ENCODE measurements at places on chromosomes 7 and 10.

GRCh38 chr7:97024209-97025129 is at the start of gene DLX5:
Gene DLX5 (minus strand): TSS chr7:97024831. CDS start chr7:97024623, 208 bp downstream.
- peak; percentile 18 for DNase-seq

DNA sequence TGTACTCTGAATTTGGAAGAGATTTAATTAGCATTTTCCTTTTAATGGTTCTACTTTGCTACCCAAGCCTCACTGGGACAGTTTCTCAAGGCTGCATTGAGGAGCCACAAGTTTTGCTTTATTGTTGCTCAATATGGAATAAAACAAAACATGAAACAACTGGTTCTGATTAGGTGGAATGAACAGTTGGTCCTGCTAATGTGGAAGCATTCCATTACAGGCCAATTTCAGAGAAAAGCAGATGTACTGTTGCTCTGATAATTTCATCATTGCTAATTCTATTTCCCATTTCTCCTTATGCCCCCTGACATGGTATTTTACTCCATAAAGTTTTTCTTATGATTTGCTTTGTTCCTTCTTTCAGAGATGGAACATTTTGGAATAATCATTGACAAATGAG is 66.0 kb upstream of the PAPSS2 start:
- DNase-seq, result no peak

- DNase-seq, result no peak
Observed at GRCh38 chr7:99447943-99448342, 9.2 kb downstream of the CPSF4 start.

DNA sequence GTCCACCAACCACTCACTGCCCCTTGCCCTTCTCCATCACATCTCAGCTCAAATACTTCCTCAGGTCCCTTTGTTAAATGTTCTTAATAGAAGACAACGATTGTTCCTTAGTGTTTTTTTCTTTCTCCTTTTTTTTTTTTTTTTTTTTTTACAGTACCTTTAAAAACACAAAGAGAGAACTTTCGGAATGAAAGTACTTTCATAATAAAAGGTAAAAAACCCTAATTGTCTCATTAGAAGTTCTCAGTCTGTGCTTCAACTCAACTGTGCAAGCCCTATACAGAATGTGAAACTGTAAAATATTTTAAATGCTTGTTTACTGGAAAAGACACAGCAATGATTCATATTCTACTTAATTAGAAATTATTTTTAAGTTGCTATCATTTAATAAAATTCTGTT is 29.4 kb downstream of the TSPAN12 start:
- DNase-seq, result no peak

DNA sequence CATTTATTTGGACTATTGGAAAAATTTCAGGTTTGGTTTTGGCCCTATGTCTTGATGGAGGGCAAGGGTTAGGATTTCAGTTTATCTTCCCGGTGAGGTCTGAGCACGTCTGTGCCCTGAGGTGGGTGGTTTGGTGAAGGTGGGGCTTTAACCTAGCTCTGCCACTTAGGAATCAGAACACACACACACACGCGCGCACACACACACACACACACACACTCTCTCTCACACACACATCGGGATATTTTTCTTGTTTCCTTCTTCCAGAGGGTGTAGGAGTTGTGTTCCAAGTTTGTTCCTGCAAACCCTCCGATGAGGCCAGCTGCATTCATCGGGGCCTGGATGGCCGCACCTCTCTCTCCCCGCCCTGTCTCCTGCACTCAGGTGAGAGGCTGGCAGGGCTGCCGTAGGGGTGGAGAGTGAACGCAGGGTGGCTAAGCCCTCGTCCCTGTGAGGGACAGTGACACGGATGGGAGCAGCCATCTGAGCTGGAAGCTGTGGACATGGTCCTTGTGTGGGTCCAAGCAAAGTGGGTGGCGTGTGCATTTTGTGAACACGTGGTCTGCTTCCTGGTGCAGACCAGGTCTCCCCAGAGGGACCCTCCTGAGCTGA is 34.2 kb downstream of the CHST12 start:
- no peak for DNase-seq

- DNase-seq, result no peak
Observed at GRCh38 chr7:39367943-39368342, 198.3 kb upstream of the YAE1 start.

DNA sequence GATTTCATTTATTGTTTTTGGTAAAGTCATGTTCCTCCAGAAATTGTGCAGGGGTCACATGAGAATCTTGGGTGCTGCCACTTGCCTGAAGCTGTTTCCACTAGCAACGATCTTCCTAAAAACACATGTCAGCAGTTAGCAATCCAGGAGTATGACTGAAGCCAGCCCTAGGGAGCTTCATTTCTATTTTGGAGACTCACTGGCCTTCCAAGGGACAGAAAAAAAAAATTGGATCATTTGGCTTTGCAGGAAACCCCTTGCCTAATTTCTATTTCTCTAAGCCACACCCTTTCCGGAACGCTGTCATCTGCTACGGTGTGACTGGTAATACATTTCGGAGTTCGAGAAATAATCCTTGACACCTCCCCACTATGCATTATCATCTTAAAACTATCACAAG is 204.7 kb downstream of the TAX1BP1 start:
- DNase-seq, result no peak

DNA sequence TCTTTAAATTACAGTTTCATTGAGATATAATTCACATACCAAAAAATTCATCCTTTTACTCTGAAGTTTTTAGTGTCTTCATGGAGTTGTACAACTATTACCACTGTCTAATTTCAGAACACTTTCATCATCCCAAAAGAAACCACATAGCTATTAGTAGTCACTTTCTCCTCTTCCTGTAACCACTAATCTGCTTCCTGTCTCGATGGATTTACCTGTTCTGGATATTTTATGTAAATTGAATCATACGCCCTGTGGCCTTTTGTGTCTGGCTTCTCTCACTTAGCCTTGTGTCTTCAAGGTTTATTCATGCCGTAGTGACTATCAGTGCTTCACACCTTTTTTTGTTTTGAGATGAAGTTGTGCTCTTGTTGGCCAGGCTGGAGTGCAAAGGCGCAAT is 135.5 kb downstream of the DOCK1 start:
- no peak for DNase-seq

- no peak for DNase-seq
Observed at GRCh38 chr7:33905389-33906032, at the start of gene BMPER. Gene BMPER (plus strand): TSS chr7:33905539. CDS start chr7:33905614, 75 bp downstream.

GRCh38 chr7:91267171-91267955 is 3.1 kb downstream of the FZD1 start:
- DNase-seq, result no peak

DNA sequence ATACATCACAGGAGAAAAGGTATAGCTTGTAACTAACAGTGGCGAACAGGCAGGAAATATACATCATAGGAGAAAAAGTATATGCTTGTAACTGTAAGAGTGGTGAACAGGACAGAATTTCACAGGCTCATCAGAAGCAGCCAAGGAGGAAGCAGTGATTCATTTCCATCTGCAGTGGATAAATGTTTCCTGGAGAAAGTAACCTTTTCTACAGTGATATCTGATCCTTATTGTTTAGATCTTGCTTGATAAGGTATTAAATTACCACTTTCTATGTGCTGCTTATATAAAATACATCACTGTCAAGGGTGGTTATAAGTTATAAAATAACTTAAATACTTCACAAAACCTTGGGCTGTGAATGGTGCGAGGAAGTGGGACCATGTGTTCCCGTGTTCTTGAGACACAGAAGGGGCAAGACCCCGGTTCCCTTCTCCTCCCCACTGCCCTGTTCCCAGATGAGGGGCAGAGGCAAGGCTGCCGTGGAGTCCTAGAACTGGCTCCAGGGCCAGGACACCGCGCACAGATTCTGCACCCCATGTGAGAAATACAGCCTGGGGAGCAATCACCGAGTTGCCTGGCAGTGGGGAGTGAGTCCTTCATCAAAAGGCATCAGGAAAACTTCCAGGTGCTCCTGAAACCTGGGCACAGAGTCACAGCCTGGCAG is 135.2 kb downstream of the DIP2C start:
- DNase-seq, result no peak

DNA sequence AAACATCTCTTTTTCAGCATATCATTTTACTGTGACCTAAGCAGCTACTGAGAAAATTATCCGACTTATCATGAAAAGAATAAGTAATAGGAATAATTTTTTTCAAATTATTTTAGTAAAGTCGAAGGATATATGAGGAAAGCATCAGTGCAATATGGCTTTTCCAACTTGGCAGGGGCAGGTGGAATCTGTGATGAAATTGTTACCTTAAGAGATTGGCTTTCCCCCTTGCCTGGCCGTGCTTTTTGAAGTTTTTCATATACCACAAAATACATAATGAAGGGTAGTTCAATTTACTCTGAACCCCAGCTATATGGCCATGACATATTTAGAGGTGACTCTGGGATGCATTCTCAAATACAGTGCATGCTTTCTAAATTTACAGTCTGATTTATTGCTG is 87.2 kb upstream of the MKX start:
- DNase-seq, result no peak

DNA sequence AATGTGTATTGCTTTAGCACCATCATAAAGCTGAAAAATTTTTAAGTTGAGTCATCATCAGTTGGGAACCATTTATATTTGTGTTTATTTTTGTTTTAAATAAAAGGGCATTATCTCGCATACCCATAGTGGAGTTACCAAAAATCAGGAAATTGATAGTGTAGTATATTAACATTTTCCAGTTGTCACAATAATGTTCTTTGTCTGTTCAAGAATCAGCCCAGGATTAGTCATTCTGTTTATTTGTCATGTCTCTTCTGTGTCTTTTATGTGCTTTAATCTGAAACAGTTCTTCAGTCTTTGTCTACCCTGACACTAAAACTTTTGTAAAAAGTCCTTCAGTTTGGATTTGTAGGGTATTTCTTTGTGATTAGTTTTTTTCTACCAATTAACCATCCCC is 827.8 kb upstream of the ZWINT start:
- DNase-seq, result no peak

DNA sequence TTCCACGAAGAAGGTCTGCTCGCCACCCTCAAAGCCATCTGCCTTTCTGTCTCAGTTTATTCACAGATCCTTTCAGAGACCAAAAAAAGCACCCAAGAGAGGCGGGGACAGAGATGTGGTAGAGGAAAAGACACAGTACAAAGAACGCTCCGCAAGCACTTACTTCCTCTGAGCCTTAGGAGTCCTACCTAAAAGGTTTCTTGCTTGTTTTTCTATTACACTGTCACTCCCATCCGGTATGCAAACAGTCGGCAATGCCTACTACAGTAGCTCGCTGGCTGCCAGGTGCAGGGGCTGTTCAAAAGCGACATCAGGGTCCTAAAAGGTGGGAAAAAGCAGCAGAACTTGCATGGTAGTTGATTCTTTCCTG is 816 bp downstream of the TECPR1 start:
- no peak for DNase-seq

DNA sequence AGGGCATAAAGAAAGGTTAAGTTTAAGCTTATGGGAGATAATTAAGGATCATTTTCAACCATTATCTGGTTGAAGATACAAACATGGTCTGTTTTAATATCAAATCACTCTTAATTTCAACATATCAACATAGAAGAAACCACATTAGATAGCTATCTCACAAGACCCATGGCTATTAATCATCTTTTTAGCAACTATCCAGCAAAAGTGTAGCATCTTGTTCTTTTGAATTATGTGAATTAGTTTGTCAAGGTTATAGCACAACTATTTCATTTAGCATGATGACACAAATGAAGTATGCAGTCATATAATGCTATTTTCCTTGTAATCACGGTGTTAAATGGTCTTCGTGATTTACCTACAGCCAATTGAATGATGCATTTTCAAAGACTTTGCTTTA is 58.9 kb upstream of the PPP1R9A start:
- no peak for DNase-seq

DNA sequence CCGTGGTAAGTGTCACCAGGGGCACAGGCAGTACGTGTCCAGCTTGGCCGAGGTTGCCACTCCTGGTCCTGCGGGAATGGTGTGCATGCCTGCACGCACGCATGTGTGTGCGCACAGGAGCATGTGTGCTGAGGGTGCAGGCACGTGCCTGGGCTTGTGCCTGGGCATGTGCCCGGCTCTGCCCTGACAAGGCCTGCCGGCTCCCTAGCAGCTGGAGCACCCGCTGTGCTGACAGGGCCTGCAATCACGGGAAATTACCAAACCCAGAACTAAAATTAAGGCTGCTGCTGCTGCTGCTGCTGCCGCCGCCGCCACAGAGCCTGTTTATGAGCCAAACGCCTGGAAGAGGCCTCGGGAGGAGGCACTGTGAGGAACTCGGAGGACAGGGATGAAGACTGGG is 28.7 kb downstream of the GHRHR start:
- no peak for DNase-seq

- no peak for DNase-seq
Observed at GRCh38 chr10:121497513-121498470, 100.5 kb downstream of the FGFR2 start.

GRCh38 chr10:35536789-35537188 is 68.4 kb upstream of the GJD4 start:
- no peak for DNase-seq

DNA sequence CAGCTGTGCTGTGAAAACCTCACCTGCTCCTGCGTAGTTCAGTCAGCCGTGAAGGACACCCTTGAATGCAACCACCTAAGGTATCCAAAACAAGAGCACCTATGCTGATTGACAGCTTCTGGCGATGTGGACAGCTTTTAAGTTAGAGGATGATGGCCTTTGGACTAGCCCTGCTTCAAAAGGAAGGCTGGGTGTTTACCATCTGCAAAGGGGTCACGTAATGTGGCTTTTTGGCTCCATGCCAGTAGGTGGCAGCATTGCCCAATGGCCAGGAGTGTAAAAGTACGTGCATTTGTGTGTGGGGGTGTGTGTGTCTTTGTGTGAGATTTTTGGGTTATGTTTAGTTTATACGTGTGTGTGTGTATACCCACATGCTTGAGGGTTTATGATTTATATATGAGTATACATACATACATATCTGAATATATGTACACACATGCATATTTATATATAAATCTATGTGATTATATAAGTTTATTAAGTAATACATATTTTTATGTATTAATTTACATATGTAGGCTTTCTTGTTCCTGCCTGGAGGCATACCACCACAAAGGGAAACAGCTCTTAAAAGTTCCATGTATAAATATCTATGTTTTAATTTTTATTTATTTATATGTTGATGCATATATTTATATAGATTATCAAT is 236.3 kb upstream of the ANKRD30A start:
- no peak for DNase-seq

GRCh38 chr10:13421382-13421917 is 73.4 kb upstream of the SEPHS1 start:
- DNase-seq, result no peak

- DNase-seq, result no peak
Observed at GRCh38 chr10:122159141-122159970, 111.7 kb upstream of the BTBD16 start.

GRCh38 chr7:155911471-155912105 is 99.3 kb upstream of the SHH start:
- DNase-seq, result no peak

DNA sequence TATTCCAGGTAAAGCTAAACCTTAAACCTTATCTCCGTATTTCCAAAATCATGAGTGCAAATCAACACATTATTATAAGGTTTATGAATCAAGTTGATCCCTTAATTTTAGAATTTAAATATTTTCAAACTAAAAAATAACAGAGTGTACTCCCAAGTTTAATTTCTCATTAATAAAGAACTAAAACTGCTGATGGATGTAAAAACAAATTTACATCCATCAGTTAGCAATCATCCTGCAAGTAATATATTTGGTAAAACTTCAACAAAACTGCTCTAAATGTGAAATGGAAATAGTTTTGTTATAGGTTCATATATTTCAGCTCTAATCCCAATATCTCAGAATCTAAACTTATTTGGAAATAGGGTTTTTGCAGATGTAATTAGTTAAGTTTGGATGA is 71.3 kb upstream of the ZNF804B start:
- DNase-seq, result no peak

- no peak for DNase-seq
Observed at GRCh38 chr10:17217631-17218232, 10.3 kb upstream of the VIM start.

All from NCI-H187 (cell line).